A673 (cell line): ENCODE measurements at places on chromosomes 1 and 21. TPM values are rescaled to one million over a fixed set of nuclear protein-coding genes. Genes with fewer than 3 reads are reported as not detected.

Gene KIAA1614
- 0.67 and 0.94 TPM in 2 replicates for total RNA-seq

DNA sequence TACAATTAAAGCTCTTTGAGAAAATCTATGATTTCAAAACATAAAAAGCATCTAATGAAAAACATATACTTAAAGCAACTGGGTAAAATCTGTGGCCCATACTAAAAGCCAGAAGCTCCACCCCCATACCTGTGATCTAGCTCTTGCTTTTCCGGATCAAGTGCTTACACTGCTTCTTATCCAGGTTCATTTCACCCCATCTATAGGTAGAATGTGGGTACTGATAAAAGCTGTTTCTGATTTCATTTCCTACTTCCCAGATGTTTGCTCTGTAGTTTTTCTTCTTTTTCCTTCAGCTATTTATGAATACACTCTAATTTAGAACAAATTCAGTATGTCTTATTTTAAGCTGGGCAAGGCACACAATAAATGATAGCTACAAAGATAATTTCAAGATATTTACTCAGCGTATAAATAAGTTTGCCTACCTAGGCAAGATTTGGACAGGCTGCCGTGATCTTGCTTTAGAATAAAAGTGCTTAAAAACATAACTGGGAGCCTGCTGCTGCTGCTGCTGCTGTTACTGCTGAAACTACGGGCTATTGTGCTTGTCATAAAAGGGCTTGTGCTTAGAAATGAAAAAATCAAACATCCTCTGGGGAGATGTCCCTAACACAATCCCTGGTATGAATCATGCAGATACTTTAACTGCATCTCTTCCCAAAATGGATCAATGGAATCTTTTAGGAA, 2.1 kb downstream of the SIPA1L2 start:
- H3K27me3 ChIP-seq = peaks cover 4% of the 10 kb centered on the region
- H3K27ac ChIP-seq = no peak overlapping the region
- DNase-seq = peak; percentile 47
- no peaks in the 10 kb centered on the region for H3K36me3 ChIP-seq
- no peak overlapping the region for H3K4me3 ChIP-seq

DNA sequence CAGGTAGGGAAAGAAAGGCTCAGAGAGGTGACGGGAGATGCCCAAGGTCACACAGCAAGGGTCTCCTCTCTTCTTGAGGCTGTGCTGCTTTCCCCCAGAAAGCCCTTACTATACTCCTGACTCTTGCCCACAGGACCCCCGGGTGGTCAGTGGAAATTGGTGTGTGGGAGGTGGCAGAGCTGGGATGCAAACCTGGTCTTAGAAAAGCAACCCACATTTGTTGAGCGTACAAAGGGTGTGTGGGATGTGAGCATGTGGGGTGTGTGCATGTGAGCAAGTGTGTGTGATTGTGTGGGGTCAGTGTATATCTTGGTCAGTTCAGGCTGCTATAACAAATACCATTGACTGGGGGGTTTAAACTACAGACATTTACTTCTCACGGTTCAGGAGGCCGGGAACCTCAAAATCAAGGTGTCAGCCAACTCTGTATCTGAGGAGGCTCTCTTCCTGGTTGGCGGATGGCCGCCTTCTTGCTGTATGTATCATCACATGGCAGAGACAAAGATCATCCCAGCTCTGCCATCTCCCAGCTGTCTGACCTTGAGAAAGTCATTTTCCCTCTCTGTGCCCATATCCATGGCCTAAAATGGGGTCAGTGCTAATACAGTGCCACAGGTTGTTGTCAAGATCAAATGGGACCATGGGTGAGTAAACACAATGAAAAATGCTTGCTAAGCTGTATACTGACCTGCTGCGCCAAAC, 268.5 kb downstream of the PTPRU start:
- H3K27me3 ChIP-seq = peaks cover 4% of the 10 kb centered on the region
- no peaks in the 10 kb centered on the region for H3K4me1 ChIP-seq
- no peak overlapping the region for H3K27ac ChIP-seq
- H3K4me3 ChIP-seq = no peak overlapping the region

DNA sequence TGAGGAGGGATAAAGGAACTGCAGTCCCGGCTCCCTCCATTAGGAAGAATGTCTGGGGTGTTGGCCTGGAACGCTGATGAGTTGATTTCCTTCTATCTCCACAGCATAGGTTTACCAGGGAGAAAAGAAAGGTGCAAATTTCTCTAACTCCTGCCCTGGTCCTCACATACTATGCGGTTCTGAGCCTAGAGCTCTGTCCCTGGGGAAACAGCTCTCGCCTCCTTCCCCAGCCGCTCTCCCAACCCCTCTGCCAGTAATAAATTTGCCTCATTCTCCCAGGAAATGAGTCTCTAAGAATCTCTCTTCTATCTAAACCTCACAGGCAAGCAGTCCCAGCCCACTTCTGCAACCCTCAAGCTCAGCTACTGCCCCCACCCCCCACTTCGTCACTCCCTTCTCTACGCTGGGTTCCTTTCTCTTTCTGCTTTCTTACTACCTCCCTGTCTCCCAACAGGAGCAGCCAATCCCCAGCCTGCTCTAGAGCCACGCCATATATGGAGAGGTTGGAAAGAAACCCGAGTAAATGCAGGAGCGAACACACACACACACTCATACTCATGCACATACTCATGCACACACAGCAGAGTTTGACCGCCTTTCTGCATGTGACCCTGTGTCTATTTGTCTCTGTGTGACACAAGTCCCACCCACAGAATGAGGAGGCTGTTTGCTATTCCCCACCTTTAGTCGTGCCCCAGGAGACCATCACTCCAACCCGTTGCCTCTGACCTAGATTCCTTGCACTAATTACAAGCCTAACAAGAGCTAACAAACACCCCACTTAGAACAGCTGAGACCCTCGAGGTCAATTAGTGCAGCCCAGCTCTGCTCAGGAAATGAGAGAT, 13.4 kb downstream of the PLEKHO1 start:
- no peaks in the 10 kb centered on the region for H3K27me3 ChIP-seq
- H3K36me3 ChIP-seq = peaks cover 16% of the 10 kb centered on the region

Gene LMX1A
- total RNA-seq = not detected in 2 replicates
